Sciatic nerve (tissue), 2 donors: ENCODE measurements at places on chromosomes 3 and 15.

DNA sequence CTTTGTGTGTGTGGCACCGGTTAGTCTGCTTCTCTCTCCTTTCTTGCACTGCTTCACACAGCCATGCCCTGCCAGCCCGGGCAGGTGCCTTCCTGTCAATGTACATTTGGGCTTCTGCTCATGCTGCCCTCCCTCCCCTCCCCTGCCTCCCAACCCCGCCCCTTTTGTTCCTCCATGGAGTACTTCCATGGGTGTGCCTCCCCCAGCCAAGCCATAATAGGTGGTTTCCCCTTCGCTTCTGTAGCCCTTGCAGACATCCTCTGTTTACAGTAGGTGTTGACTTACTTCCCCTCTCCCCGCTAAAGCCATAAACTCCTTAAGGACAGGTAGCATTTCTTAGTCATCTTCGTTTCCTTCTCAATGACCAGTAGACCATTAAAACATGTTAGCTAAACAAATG, 31.8 kb upstream of the CRTC3 start:
- no peak for DNase-seq

- no peak for DNase-seq
Measured at GRCh38 chr15:32908135-32908801, 190.5 kb downstream of the GREM1 start.

DNA sequence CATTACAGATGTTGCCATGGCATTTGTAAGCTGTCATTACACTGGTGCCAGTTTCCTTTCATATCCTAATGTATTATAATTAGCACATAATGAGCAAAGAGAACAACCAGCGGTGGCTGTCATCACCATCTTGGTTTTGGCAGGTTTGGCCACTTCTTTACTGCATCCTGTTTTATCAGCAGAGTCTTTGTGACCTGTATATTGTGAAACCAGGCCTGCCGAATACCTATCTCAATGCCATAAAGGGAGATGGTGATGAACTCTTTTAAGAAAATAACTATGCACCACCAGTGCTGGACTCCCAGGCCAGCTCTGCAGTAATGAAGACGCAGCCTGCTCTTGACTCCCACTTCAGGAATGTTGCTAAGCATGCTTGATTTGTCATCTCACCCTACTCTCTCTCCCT, 458.1 kb upstream of the NR2F2 start:
- DNase-seq = no peak

DNA sequence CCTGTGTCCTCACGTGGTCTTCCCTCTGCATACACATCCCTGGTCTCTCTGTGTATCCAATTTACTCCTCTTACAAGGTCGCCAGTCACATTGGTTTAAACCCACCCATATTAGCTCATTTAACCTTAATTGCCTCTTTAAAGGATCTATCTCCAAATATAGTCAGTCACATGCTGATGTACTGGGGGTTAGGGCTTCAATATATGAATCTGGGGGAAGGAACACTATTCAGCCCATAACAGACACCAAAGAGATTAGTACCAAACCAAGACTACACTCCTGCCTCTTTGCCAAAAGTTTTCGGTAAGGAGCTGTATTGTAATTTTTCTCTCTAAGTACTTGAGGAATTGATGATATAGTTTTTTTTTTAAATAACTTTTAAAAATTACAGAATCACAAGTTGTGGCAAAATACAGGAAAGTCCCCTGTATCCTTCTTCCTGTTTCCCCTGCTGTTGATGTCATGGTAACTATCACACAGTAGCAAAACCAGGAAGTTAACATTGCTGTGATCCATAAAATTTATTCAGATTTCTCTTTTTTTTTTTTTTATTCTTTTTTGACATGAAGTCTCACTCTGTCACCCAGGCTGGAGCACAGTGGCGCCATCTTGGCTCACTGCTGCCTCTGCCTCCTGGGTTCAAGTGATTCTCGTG, 67.8 kb downstream of the SLCO3A1 start:
- DNase-seq = no peak

- no peak for DNase-seq
Measured at GRCh38 chr3:146746190-146746589, 141.0 kb upstream of the PLSCR5 start.

DNA sequence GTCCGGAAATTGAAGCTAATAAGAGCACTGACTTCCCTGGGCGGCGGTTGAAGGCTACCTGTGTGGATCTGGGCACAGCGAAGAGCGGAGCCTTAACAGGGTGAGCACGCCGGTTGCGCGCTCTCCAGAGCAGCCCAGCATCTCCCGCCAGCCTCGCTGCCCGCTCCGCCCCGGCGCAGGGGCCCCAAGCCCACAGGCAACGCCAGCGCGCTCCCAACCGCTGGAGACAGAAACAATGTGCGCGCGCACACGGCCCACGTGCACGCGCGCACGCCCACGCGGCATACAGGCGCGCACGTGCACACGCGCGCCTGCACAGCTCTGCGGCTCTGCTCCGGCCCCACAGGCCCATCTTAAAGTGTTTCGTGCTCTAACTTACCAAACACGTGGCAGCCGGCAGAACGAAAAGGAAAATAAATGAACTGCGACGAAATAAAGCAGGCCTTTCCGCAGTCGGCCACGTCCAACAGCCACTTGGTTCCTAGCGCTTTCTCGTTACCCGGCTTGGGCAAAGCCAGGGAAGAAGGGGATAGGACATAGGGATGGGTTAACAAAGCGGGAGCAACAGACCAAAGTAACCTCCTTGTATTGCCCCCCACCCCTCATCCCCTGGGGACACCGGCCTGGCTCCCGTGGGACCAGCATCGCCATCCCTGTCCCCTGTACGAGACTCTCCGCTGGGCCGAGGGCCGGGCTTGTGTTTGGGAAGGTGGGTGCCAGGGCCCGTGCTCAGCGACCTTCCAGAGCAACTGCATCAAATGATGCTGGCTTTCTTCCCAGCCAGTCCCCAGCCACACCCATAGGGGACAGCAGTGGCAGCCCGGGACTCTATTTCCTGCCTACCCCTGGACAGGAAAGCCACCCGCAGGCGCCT, 203.7 kb downstream of the ABHD5 start:
- peak; percentile 69 for DNase-seq

- DNase-seq = no peak
Measured at GRCh38 chr3:106717178-106717780, 660.0 kb upstream of the CCDC54 start.

DNA sequence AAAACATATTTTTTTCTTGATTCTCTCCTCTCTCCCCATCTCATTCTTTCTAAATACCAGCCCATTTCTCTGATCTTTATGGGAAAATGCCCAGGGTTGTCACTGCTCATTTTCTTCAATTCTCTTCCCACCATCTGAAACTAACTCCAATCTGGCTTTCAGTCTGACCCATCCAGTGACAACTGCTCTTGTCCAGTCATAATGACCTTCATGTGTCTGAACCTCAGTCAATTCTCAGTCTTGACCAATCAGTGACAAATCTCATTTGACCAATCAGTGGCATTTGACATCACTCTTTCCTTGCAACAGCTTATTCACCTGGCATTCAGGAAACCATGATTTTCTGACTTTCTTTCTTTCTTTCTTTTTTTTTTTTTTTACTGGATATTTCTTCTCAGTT, 15.1 kb downstream of the VEPH1 start:
- DNase-seq = no peak

- DNase-seq = no peak
Measured at GRCh38 chr3:9852528-9852927, 8.7 kb upstream of the RPUSD3 start.

GRCh38 chr15:69305204-69305931, 6.7 kb downstream of the PAQR5 start:
- no peak for DNase-seq

GRCh38 chr3:67018789-67019526, 20.9 kb downstream of the KBTBD8 start:
- no peak for DNase-seq

DNA sequence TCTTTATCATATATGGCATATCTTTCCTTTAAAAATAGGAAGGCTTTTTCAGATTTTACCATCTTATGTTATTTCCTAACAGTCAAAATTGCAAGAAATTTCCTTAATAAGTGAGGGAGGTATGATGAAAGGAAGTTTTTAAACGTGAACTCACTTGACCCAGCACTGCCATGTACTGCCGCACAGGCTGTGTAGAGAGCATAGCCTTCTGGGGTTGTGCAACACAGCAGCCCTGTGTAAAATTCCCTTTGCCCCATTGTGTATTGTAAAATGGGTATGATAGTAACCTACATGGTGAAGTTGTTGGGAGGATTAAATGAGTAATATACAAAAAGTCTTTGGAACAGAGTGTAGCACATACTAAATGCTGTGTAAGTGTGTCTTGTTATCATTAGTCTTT, 78.6 kb downstream of the PEX5L start:
- no peak for DNase-seq

GRCh38 chr3:165837058-165837525, at the start of gene BCHE:
Gene BCHE (minus strand): TSS chr3:165837423. CDS start chr3:165831033, 6,390 bp downstream.
- no peak for DNase-seq

GRCh38 chr3:187615630-187616029, 54.6 kb downstream of the SST start:
- no peak for DNase-seq

GRCh38 chr15:52557274-52557641, 11.6 kb downstream of the ARPP19 start:
- no peak for DNase-seq

DNA sequence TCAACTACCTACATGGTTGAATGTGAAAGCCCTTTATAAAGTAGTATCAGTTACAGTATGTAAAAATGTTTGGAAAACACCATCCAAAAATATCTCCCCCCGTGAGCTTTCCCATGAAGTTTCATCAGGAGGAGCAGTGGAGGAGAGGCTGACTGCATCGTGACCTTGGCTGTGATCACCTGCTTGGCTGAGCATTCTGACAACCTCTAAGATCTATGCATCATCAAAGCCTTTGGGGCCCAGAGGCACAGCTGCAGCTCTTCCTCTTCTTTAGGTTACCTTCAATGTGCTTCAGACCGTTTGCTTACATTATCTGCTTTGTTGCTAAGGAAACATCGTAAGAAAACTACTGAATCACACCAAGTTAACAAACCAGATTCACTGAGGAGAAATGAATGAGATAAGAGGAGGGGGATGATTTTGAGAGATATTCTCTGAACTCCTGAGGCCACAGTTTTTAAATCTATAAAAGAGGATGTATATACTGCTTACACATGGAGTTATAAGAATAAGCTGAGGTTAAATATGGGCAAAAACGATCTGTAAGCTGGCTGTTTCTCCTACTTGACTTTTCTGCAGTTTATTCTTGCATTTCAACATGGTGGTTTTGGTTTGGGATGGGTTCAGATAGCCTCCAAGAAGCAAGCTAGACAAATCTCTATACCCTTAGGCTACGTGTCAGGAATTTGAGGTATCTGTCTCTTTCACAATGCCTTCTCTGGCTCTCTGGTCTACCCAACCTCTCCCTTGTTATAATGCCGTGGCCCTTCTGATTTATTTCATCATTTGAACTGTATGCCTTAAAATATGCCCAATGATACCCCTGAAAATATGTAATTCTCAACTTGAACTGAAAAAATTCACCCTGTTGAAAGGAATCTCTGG, 4.0 kb downstream of the GCSAM start:
- DNase-seq = no peak

DNA sequence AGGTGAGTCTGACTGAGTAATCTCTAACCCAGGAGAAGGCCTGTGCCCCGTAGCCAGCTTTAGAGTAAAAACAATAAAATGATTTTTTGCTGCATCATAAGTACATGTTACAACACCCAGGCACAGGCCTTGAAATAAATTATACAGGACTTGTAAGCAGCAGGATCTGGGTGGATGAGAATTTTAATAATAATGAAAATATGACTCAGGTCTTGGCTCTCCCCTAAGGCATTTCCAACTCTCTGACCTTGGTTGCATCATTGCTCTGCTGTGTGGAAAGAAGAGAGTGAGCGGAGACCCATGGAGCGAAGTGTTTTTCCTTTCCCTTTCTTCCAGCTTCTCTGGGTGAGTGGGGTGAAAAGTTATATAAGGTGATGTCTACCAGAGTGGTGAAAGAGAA, 44.6 kb downstream of the EOMES start:
- no peak for DNase-seq

DNA sequence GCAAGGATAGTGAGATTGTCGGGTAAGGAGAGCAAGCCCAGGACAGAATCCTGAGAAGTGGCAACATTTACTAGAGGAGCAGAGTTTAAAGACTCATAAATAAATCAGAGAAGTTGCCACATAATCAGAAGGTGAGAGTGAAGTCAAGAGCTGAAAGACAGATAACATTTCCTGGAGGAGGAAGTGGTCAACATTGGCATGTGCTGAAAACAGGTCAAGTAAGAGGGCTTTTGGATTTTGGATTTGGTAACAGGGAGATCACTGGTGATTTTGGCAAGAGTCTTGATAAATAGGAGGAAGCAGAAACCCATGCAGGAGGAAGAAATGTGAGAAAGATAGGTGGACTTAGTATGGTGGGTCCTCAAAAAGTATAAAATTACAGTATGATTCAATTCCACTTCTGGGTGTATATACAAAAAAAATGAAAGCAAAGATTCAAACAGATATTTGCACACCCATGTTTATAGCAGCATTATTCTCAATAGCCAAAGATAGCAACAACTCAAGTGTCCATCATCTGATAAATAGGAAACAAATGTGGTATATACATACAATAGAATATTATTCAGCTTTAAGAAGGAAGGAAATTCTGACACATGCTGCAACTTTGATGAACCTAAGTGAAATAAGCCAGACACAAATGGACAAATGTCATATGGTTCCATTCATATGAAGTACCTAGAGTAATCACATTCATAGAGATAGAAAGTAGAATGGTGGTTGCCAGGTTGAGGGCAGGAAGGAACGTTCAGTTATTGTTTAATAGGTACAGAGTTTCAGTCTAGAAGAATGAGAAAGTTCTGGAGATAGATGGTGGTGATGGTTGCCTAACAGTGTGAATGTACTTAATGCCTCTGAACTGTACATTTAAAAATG, 27.3 kb upstream of the MBNL1 start:
- DNase-seq = no peak

- no peak for DNase-seq
Measured at GRCh38 chr15:33086500-33087121, 107.9 kb downstream of the FMN1 start.

- DNase-seq = no peak
Measured at GRCh38 chr3:69695443-69695842, 43.8 kb upstream of the MITF start.

GRCh38 chr15:41417418-41418195, 712 bp downstream of the RTF1 start:
- peak; percentile 70 for DNase-seq

GRCh38 chr3:161323926-161324621, 47.2 kb downstream of the SPTSSB start:
- DNase-seq = no peak

DNA sequence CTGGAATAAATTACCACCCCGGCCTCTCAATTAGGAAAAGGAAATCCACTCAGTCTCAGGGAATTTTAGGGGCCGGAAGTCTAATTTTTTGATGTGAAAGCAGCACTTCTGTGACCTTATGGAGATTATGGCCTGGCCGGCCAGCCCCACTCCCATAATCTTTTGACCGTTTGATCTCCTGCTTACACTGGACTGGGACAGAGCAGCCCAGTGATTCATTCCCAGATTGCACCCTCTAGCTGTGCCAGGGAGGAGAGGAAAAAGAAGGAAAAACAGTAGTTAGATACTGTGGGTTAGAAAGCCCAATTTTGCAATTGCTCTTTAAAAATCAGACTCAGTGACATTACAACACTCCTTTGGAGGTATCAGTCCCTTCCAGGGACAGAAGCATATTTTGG, 32.4 kb downstream of the GJD2 start:
- DNase-seq = no peak

- DNase-seq = no peak
Measured at GRCh38 chr3:102810937-102811336, 376.1 kb downstream of the ZPLD1 start.

GRCh38 chr15:101615414-101615985, 36.7 kb downstream of the TM2D3 start:
- DNase-seq = no peak

GRCh38 chr3:116350119-116350733, 95.1 kb downstream of the LSAMP start:
- DNase-seq = no peak
